ENCODE measurements at places on chromosomes 7 and 10.

DNA sequence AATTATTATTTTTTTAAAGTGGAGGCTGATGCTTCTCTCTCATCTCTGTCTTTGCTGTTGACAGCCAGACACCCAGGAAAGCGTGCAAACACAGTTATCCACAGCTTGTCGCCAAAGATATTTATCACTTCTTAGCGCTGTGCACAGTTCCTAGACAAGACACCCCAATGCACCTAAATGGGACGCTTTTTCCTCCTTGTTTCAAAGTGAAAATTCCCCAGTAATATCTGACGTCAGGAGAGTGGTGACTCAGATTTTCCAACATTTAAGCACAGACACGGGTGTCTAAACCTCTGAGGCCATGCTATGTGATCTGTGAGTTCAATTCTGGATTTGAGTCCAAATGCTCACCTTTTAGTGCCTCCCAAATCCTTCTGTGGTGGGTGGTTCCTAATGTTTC, 151.6 kb downstream of the EMX2 start:
- ATAC-seq, result no peak

- no peak for ATAC-seq
Measured at GRCh38 chr7:42194238-42194637, 42.8 kb downstream of the GLI3 start.

- ATAC-seq, result no peak
Measured at GRCh38 chr7:139937715-139938114, 108.7 kb downstream of the TBXAS1 start.

- peak; percentile 6 for ATAC-seq
Measured at GRCh38 chr7:904847-905246, 28.5 kb downstream of the GET4 start.

DNA sequence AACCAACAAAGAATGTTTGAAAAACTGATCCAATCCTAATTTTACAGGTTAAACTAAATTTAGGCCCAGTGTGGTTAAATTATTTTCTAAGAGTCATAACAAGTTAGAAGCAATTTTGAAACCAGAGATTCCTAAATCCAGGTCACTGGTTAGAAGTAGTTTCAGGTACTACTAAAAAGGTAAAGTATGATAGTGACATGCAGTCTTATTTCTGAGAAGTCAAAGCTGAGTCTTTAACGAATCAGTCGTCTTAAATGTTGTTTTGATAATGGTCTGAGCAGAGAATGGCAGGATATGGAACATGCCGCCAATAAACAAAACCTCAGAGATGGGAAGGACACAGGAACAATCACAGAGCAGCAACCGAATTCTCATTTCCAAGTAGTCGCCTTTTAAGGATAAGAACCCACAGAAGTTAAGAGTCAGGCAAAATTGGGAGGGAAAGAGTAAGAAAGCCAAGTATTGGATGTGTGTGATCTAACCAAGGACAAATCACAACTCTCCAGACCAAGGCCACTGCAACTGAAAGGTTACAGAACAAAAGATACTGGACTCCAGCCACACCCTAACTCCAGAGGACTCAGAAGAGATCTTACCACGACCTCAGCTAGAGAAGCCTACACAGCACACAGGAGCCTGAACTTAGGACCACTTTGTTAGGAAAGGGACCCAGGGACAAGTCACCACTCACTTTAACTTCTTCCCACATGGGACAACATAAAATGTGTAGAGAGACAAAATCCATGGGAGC, 19.7 kb downstream of the TMEM243 start:
- ATAC-seq, result peak; percentile 15

GRCh38 chr7:30831227-30831626, 60.0 kb downstream of the MINDY4 start:
- no peak for ATAC-seq

DNA sequence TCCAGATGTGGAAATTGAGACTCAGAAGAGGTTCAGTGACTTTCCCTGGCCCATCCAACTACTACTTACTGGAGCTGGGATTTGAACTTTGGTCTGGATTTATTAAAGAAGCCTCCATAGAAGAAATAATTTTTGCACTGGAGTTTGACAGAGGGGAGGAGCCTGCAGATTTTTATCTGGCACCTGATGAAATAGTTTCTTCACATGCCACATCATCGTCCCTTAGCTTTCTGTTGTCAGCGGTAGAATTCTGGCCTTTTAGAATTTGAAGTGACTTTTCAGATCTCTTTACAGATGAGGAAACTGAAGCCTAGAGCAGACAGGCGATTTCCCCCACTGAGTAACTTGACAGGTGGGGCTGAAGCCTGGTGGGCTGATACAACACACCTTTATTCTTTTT, 233.5 kb downstream of the LRMDA start:
- no peak for ATAC-seq

DNA sequence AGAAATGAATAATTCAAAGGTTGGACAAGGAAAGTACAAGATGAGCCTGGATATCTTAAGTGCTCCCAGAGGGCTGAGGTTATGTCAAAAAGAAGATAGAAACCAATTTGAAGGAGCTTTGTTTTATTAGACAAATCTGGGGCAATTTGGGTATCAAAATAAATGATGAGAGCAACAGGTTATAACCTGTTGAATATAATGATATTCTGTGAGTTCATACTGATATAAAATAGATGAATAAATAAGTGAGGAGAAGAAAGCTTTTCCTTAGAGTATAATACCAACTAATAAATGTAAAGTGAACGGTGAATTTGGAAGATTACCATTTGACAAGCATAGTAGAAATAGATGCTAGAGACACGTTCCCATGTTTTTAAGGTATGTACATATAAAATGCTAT, 544.2 kb upstream of the ANKRD30A start:
- no peak for ATAC-seq

GRCh38 chr10:102509387-102509786, 5.6 kb downstream of the SUFU start:
- no peak for ATAC-seq

DNA sequence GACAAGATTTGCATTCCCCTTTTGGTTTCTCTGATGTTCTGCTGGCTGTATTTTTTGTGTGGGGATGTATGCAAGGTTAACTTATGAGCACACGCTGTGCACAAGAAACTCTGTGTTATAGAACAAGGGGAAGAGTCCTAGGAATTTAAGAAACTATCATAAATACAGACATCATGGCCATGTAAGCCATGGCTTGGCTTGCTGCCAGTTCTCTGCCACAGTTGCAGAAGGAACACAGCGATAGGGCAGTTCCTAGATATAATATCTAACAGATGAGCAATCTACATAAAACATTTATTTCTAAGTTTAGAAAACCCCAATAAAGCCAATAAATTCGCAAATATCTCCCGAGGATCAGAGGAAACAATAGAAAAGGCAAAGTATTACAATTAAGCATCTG, 153.3 kb downstream of the LRRTM3 start:
- no peak for ATAC-seq

- peak; percentile 62 for ATAC-seq
Measured at GRCh38 chr7:2633538-2634266, 1.9 kb downstream of the TTYH3 start.

DNA sequence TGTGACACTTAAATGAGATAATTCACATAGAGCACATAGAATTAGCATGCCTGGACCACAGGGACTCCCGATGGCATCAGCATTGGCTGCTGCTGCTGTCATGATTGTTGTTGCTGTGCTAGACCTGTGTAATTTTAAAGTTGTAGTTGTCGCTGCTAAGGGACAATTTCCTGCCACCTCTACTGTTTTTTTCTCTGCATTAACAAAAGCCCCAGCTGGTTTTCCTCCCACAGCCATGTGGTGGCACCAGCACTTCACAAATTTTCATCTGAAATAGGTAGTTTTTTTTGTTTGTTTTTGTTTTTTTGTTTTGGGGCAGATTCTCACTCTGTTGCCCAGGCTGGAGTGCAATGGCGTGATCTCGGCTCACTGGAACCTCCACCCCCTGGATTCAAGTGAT, 25.4 kb upstream of the PRXL2A start:
- no peak for ATAC-seq

- ATAC-seq, result no peak
Measured at GRCh38 chr10:54525816-54526215, 275.2 kb downstream of the PCDH15 start.

DNA sequence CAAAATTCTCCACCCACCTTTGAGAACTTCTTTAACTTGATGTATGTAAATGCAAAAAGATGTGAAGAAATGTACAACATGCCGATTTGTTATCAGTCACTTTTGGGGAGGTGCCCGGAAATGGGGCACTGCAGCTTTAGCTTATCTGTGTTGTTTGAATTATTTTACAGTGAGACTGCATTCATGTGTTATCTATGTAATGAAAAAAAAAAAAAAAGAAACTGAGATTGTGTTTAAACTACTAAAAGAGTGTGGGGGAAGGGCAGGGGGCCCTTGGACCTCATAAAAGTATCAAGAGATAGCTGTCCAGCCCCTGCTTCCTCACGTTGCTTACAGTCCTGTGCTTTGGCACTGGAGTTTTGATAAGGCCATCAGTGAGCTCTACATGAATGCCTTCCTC, 259.4 kb downstream of the STK31 start:
- ATAC-seq, result no peak

DNA sequence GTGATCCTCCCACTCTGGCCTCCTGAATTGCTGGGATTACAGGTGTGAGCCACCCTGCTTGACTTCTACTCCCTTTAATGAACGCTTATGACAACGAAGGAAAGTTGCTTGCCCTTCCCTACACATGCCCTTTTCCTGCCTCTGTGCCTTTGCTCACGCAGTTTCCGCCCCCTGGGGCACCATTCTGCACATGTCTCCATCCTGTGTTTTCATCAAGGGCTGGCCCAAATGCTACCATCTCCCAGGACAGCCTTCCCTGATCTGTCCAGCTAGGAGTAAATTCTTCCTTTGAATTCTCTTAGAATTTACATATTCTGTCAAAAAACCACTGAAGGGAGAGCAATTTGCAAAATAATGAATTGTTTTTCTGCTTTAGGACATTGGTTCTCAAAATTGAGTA, 50.0 kb upstream of the KMT2C start:
- ATAC-seq, result no peak

DNA sequence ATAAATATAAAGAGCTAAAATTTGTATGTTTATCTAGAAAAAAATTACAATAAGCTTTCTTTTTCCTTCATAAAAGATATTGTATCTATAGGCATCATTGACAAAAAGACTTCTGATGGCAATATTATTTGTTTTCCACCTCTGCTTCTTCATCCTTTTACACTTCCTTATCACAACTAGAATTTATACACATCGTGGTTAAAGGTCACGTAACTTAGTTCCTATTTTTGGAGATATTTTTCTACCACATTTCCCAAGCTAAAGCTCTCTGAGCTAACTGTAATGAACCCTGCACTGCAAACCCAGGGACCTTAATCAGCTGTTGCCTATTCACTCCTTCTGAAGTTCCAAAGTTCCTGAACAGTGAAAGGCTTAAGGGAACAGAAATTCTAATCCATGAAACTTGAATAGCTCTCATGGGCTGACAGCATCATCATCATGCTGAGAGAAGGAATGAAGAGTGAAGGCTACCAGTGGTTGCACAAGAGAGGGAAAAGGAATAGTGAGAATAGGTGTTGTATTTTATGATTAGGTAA, 106.1 kb upstream of the SLC13A1 start:
- no peak for ATAC-seq

- ATAC-seq, result no peak
Measured at GRCh38 chr10:3094609-3095036, 27.3 kb downstream of the PFKP start.

DNA sequence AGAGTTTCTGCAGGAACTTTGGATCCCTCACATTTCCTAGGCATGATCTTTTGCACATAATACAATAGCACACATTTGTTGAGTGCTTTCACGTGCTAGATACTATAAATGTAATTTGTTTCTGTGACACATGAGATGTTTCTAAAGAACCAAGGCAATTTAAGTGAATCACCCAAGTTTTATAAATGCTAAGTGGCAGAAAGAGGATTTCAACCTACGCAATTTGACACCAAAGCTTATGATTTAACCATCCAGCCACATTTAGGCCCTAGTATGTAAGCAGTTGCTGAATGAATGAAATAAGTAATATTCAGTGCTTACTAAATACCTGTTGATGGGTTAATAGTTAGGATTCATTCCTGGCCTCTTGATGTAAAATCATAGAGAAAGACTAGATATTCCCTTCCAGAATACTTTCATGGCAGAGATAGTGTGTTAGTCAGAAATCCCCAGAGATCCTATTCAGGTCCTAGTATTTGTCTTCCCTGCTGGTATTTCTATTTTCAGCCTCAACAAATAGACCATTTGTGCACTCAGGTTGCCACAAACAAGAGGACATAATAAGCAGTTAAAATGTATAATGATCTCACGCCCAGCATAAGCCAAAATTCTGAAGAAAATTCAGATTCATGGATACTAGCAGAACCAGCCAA, 572.6 kb downstream of the IPMK start:
- no peak for ATAC-seq

- ATAC-seq, result no peak
Measured at GRCh38 chr7:12158334-12159060, 52.6 kb upstream of the TMEM106B start.

DNA sequence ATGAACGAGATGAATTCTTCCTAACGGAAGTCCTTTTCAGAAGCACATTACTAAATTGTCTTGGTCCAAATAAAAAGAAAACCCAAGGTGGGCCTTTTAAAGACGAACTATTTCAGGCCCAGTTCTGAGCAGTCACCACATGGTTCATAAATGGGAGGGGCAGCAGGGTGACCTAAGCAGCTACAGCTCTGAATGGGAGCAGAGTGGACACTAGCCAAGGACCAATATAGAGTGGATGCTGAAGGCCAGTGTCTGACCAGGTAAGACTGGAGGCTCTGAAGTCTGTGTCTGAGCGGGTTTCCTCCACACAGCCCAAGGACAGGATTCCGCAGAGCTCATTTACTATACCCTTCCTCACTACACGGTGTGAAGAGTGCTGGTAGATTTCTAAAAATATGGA, 159.1 kb downstream of the TMEM26 start:
- no peak for ATAC-seq

DNA sequence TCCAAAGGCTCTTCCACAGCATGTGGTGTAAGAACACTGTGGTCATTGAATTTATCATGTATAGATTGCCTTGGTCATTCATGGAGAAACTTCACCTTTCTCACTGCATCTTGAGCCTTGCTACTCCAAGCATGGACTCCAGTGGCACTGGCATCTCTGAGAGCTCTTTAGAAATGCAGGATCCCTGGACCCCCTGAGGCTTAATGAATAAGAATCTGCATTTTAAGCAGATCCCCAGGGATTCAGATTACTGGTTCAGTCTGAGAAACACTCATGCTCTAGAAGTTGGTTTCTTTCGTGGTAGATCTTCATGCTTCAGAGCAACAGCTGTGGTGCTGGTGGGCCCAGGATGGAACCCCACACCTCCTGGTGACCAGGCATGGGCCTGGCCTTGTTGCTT, 63.2 kb downstream of the CFAP58 start:
- no peak for ATAC-seq

- peak; percentile 62 for ATAC-seq
Measured at GRCh38 chr10:77127243-77127642, 510.4 kb downstream of the KCNMA1 start.

- no peak for ATAC-seq
Measured at GRCh38 chr7:41481353-41481752, 221.5 kb downstream of the INHBA start.

GRCh38 chr10:132193907-132194552, 7.3 kb downstream of the DPYSL4 start:
- no peak for ATAC-seq

DNA sequence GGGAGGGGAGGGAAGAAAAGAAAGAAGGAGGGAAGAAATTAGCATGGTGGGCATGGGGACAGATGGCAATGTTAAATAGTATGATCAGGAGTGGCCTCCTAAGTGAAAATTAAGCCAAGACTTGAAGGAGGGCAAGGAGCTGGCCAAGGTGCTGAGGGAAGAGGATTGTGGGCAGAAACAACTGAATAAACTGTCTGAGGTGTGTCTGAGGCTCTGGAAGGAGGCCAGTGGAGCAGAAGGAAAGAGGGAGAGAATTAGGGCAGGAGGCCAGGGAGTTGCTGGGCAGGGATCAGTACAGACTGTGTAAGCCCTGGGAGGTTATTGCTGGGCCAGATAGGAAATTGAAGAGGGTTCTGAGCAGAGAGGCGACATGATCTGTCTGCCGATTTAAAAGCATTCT, 40.6 kb upstream of the VKORC1L1 start:
- no peak for ATAC-seq
